ENCODE measurements at places on chromosomes 7 and 10.

- DNase-seq, result peak; percentile 47
Measured at GRCh38 chr7:64882341-64883112, 20.5 kb upstream of the ZNF273 start.

DNA sequence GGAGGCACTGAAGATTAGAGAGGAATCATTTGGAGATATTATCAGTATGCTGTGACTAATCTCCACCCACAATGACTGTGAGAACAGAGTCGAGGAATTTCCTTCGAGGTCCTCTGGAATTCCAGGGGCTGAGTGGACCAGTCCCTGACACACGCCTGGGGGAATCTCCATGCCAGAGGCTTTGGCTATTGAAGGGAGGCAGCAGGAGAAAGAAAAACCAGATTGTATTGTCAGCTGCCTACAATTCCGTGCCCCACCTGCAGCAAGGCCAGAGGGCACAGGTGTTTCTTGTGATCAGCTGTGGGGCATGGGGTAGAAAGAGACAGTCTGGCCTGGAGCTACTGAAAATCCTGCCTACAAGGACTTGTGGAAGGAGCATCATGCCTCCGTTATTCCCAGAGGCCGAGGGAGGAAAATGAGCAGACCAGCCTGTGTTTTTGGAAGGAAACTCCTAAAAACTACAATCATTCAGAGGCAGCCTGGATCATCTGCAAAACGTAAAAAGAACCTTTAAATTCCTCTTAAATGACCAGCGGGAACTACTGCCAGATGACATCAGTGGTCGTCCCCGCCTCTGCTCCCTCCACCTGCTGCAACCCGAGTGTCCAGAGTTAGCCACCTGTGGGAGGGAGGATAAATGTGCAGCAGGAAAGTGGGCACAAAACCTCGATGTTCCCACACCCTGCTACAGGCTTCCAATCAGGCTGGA is 25.4 kb upstream of the ANK3 start:
- no peak for DNase-seq

DNA sequence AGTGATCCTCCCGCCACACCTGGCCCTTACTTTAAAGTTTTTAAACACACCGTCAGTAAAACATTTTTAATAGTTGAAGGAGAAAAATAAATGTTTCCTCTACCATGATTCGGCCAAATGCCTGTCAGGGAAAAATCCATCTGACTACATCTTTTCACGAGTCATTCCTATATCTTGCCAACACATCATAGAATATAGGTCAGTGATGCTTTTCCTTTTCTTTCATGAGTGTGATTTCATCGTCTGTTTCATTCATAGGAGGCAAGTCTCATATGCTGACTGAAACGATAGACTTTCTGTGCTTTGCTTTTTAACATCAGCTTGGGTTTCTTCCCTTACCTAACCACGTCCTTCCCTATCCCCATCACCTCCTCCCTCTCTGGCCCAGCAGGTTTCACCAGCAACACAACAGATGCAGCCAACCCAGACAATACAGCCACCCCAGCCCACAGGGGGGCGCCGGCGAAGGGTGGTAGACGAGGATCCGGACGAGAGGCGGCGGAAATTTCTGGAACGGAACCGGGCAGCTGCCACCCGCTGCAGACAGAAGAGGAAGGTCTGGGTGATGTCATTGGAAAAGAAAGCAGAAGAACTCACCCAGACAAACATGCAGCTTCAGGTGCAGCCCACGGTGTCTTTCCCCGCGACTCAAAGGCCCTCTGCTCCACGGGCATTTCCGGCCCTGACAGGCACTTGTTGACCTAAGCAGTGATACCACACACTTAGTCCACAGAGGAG is 149.2 kb downstream of the TRIL start:
- no peak for DNase-seq

DNA sequence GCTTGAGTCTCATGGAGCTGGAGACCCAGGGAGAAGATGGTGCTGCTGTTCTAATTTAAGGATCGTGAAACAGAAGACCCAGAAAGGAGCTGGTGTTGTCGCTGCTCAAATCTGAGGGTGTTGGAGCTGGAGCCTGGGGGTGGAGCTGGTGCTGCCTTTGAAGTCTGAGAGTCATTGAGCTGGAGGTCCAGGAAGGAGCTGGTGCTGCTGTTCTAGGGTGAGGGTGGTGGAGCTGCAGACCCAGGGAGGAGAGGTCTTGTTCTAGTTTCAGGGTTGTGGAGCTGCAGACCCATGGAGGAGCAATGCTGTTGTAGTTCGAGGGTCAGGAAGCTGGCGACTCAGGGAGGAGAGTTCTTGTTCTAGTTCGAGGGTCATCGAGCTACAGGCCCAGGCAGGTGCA is 84.1 kb upstream of the ZNF479 start:
- DNase-seq, result no peak

DNA sequence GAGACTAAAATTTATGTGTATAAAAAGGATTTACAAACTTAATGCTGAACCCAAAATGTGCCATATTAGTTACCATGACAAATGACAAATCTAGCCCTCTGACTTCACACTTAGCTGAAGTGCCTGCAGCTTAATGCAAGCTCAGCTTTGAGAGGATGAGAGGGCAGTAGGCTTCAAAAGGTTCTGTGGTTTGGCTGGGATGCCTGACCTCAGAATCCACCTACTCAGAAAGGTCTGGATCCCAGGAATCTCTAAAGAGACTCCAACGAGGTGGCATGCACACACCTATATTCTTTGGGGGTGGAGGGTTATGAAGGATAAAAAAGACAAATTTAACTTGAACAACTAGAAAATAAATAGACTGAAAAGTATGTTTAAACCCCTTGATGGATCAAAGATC is 213.4 kb downstream of the TAX1BP1 start:
- DNase-seq, result no peak

DNA sequence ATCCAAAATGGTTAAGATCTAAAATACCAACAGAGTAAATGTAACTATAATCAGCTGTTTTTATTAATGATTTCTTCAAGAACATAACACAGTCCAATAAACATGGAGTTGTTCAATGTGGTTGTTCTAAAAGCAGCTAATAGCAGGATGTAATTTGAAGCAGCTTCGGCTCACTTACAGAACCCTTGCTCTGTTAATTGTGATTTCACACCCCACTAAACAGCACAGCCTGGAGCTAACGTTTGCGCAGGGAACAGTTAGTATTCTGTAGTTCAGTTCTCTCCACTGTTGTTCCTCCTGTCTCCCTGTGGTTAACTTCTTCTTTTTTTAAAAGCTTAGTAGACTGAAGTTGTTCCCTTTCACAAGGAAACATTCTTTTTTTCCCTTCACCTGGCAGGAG is 104.0 kb downstream of the GRM3 start:
- DNase-seq, result no peak

- DNase-seq, result no peak
Measured at GRCh38 chr7:14582010-14582409, 320.5 kb downstream of the DGKB start.

DNA sequence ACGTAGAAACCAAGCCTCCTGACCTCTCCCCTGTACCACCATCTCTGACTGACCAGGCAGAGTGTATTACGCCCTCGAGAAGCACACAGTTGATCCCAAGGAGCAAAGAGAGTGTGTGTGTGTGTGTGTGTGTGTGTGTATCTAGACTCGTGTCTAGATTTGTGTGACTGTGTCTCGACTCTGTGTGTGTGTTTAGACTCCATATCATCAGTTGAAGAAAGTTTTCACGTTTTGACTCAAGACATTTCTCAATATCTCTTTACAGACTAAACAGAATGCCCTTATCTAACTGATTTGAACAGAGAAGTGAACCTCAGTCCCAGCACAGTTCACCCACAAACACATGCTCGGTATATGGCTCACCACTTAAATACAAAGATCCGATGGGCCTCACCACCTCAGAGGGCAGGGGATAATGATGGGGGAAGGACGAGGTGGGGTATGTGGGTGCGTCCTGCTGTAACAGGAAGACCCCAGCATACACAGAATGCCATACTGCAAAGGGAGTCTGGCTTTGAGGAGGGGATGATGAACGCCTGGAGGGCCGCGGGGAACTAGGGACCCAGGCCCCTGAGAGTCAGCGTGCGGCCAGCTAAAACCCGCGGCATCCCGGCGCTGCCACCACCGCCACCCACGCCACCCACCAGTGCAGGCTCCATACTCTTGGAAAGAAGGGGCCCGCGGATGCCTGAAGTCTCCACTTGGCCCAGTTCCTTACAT is 780 bp downstream of the ALDH18A1 start:
- no peak for DNase-seq

GRCh38 chr7:120993553-120994191 is 5.2 kb downstream of the CPED1 start:
- DNase-seq, result no peak

GRCh38 chr10:59907918-59908807 is 1.8 kb upstream of the CCDC6 start:
- DNase-seq, result peak; percentile 30

DNA sequence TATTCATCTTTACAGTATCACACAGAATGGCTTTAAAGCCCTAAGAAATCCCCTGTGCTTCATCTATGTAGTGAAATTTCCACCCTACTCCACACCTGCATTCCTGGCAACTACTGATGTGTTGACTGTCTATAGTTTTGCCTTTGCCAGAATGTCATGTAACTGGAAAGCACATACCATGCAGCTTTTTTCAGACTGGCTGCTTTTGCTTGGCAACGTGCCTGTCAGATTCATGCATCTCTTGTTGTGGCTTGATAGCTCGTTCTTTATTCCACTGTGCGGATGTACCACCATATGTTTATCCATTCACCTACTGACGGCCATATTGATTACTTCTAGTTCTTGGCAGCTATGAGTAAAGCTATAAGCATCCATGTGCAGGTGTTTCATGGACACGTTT is 30.6 kb downstream of the RBM17 start:
- DNase-seq, result no peak

DNA sequence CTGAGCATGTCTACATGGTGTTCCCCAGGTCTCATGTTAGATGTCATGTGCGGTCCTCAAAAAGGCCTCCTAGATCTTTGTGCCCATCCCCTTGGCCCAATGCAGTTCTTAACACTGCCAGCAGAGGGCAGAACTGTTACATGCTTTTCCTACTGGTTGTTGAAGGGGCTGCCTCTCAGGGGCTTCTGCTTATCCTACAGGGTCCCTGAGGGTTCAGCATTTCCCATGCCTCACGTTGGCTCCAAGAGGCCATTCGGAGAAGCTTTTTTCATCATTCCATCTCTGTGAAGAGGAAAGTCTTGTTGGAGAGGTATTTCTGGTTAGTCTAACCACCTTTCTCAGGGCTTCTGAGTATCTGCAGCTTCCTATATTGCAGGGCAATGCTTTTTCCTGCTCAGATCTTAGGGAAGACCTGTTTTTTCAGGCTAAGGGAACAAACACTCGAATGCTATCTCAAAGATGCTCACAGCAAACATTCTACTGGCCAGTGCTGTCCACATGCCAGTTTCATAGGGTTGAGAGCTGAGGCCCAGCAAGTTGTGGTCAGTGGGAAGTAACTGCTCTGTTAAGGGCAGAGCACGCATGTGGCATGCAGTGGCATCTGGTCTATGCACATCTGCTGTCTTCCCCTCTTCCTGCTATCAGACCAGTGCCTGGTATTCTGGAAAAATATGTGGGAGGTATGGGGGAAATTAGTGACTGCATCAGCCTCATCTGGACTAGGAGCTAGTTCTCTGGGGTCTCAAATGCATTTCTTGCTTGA is 31.5 kb downstream of the MBL2 start:
- DNase-seq, result no peak

DNA sequence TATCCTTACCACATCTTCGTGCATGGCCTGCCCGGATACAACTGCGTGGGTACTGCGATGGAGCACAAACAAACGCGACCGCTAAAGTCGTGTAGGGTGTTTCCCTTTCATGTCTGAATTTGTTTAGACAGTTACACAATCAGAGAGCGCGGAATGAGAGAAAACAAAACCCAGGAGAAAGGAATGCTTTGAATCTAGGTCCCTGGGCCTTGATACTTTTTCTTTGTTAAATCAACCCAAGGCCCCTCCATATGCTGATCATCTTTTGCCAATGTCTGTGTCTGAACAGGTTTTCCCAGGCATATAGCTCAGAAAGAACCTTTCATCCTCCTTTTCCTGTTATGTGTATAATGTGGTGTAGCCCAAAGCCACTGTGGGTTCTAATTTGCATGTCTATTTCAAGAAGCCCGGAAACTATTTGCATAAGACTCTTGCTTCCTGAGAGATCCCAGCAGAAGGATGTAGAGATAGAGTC is 145.8 kb downstream of the FRMD4A start:
- DNase-seq, result no peak

DNA sequence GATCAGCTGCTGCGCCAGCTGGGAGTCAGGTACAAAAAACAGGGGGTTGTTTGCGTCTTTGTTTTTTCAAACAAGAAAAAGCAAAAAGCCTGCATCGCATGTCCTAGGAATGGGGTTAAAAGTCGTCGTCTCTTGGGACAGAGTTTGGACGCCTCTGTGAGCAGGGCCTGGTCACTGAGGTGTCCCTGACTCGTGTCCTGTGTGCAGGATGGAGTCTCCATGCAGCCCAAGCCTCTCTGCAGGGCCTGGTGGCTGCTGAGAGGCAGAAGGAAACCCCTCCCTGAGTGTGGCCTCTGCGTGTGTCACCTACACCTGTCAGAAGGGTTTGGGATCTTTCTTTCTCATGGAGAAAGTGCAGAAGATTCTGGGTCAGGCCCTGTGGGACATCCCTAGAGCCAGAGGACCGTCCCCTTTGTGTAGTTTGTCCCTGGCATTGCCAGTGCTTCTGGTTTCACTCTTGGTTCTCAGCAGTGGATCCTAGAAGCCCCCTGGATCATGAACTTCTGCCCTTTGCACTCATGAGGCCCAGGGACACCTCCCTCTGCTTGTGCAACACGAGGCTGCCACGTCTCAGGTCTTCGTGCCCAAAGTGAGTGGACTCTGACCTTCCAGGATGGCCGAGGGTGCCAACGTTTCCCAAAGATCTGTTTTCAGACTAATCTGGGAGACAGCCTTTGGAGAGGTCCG is 75.0 kb downstream of the PRKAG2 start:
- DNase-seq, result no peak

DNA sequence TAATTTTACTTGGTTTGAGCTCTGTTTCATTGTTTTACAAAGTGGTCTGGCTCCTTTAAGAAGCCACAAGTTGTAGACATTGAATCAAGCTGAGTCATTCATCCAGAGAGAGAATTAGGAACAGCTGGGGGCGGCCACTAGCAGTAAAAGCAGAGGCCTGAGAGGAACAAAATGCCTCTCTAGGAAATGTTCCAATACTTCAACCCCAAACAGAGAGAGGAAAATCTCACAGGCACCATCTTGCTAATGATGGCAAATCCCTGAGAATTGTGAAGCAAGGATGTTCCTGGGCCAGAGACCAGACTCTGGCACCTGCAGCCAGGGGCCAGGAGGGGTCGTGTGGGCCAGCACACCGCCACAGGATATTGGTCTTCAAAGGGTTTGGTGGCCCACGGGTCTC is 26.5 kb upstream of the TRIL start:
- no peak for DNase-seq

- DNase-seq, result no peak
Measured at GRCh38 chr10:48404646-48405045, 98.2 kb downstream of the MAPK8 start.

DNA sequence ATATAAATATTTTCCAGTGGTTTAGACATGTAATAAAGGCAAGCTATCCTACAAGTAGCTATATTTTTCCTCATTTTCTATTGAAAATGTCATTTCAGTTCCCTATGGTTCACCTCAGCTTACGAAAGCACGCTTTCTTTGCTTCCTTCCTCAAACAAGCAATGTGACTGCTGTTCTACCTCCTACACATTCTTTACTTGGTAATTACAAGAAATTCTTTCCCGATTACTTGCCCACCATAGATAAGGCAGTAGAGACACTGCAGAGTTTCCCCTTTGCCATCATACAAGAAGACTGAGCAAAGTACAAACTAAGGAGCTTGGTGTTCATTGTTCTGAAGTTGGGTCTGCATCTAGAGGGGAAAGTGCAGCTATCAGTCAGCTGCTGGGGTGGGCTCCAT is 249.4 kb downstream of the CRPPA start:
- no peak for DNase-seq

Measured in hypothalamus (tissue), 51 donors.